ENCODE measurements at places on chromosomes 5 and 9. TPM values are rescaled to one million over a fixed set of nuclear protein-coding genes. Genes with fewer than 3 reads are reported as not detected.

- no peak for DNase-seq
Measured at GRCh38 chr9:34262971-34263370, 66.1 kb downstream of the KIF24 start.

GRCh38 chr5:128766406-128766805 lies 198.9 kb upstream of the SLC27A6 start:
- no peak for DNase-seq

GRCh38 chr5:97737608-97738007 lies 554.6 kb upstream of the RIOK2 start:
- DNase-seq, result no peak

GRCh38 chr5:108418197-108418596 lies 36.3 kb upstream of the FBXL17 start:
- no peak for DNase-seq

GRCh38 chr5:38534156-38534453 lies 22.3 kb downstream of the LIFR start:
- DNase-seq, result no peak

- no peak for DNase-seq
Measured at GRCh38 chr5:6718718-6719117, 5.5 kb downstream of the TENT4A start.

- no peak for DNase-seq
Measured at GRCh38 chr5:115435778-115436712, 108.5 kb downstream of the FEM1C start.

- DNase-seq, result no peak
Measured at GRCh38 chr5:41973887-41974286, 48.8 kb downstream of the FBXO4 start.

DNA sequence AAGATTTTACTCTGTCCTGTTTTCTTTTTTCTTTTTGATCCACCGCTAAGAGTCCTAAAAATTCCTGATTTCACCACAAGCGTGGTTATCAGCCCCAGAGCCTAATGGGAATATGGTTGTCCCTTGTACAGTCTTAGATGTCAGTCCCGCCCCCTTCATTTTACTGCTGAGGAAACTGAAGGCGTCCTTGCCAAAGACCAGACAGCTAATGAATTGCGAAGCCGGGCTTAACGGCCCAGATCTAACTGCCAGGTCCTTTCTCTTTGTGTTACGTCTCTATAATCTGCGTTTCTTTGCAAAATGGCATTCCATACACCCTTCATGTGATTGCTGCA lies 497 bp downstream of the NSA2 start:
- DNase-seq, result no peak

DNA sequence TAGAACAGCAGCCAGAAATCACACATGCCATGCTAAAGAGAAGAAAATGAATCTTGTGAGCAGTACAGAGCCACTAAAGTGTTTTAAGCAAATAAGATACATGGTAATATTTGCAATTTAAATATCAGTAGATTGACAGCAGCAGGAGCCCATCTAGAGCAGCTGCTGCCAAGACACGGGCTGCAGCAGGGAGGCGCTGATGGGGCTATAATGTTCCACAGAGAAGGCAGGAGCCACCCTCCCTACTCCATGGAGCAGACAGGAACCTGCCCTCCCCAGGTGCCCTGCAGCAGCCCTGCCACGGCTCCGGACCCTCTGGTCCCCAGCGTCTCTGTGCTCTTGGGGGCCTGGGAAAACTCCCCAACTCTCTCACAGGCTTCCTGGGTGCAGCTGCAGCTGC lies 224.1 kb upstream of the ISL1 start:
- DNase-seq, result no peak

GRCh38 chr9:90861380-90861779 lies 59.8 kb downstream of the SYK start:
- DNase-seq, result no peak

DNA sequence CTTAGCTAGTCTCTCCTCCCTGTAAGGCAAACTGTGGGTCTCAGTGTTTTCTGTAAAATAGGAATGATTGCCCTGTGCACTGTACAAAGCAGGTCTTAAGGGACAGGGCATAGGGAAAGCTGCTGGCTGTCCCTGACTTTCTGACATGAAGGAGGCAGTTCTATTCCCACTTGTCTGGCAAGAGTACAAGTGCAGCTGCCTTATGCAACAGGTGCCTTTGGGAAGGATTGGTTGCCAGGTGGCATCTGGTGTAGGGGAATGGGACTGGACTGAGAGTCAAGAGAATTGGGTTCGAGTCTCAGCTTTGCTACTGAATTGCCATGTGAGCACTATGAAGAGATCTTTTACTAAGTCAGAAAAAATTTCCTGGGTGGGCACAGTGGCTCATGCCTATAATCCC lies 10.0 kb downstream of the BSPRY start:
- no peak for DNase-seq

DNA sequence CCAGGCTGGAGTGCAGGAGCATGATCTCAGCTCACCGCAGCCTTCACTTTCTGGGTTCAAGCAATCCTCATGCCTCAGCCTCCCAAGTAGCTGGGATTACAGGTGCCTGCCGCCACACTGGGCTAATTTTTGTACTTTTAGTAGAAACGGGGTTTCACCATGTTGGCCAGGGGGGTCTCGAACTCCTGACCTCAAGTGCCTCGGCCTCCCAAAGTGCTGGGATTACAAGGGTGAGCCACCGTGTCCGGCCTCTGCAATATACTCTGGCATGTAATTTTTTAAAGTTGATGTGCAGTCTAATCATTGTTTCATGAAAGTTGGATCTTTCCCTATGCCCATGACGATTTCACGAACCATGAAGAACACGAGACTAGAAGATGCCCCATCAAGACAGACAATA lies 28.6 kb upstream of the PPP1R26 start:
- no peak for DNase-seq

SH3GLB2 gene
- 64.1 TPM for total RNA-seq

TAS2R1 gene
- not detected for total RNA-seq

GMCL2 gene
- not detected for total RNA-seq

HACD4 gene
- total RNA-seq, result 2.2 TPM
